ENCODE measurements at places on chromosomes 13 and 19.

DNA sequence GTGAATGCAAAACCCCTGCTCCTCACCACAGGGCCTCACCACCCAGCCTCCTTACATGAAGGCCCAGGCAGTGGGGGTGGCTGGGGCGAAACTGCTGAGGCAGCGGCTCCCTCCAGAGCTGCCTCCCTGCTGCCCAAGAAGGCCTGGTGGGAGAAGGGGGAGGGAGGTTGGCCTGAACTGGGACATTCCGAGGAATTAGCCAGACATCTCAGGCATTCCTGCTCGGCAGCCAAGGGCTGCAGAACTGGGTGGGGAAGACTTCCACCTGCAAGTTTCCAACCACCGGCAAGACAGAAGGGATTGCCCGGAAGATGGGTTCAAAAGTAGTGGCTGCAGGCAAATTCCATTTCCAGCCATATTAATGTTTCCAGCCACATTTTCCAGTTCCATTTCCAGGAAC is 2.3 kb upstream of the PSPN start:
- DNase-seq: peak; percentile 75

GRCh38 chr19:39246951-39247669 is 1.5 kb downstream of the IFNL4 start:
- peak; percentile 43 for DNase-seq

DNA sequence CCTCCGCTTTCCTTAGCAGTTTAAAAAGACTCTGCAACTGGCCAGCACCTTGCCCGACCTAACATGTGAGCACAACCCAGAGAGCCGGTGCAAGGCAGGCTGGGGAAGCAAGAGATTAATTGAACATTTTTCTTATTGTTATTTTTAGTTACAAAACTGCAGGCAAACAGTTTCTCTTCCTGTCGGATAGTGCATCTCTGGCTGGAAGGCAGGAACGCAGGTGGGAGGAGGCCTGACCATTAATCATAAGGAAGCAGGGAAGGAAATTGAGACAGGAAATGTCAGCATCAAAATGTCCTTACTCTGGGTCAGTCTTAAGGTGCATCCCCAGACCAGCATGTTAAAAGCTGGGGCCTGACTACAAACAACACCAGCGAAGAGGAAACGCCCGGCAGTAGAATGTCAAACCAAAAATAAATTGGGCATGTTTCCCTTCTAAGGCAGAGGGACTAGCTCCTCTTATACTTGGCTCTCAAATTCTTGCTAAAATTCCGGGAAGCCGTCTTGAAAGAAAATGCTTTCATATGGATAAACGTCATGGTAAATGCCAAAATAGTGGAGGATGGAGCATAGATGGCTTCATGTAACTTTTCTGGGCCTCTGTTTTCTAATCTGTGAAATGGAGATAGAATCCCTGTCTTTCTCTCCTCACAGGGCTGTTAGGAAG is 226.8 kb downstream of the RAP2A start:
- no peak for DNase-seq

DNA sequence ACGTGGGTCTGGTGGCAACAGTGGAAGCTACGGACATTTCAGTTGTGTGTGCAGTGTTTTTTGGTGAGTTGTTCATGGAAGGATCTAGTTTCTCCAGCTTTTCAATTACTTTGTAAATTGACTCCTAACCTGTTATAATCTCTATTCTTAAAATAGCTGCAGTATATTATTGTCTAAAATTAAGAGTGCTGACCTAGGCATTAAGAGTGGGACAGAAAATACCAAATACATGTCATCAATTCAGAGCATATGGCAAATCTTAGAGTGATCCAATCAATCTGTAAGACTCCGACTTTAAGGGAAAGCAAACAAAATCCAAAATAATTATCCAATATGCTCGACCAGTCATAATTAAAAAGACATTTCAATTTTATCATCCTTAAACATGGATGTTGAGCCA is 338.1 kb upstream of the PCDH9 start:
- DNase-seq: no peak

DNA sequence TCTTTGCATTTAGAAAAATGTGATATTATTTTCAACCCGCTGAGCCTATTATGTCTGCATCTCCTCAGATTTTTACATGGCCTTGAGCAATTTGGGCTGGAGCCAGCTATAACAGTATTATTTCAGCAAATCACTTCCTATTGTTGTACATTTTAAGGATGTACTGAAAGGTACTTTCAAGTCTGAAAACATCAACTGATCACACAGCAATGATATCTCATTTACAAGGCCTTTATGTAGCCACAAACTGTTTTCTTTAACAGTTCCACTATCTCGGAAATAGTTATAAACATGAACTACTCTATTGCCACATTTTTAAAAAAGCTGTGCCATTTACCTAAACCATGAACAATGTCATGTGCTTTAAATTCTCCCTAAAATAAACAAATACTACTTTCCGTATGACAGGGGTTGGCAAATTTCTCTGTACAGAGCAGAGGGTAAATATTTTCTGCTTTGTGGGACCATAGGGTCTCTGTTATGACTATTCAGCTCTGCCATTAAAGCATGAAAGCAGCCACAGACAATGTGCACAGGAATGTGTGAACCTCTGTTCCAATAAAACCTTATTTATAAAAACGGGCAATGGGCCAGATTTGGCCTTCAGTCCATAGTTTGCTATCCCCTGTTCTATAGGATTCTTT is 560.4 kb downstream of the GPC6 start:
- DNase-seq: no peak

DNA sequence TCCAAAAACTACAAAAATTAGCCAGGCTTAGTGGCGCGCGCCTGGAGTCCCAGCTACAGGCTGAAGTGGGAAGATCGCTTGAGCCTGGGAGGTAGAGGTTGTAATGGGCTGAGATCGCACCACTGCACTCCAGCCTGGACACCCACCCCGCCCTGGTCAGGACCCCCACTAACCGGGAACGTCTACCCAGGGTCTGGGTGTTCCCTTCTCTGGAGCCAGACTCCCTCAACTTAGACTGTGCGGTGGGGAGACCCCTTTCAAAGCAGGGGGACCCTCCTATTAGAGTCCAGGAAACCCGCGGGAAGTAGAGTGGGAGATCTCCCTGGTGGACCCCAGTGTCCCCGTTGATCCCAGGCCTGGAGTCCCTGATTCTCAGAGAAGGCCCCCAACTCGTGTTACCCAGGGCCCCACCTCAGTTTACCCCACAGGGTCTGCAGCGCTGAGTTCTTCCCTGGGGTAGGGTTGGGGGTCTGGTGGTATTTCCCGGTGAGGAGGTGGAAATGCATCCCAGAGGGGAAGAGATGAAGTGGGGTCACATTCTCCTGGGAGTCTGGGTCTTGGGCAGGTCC is 6.1 kb upstream of the ARRDC2 start:
- peak; percentile 36 for DNase-seq

- DNase-seq: no peak
Measured at GRCh38 chr13:92097337-92097903, 699.0 kb downstream of the GPC5 start.

DNA sequence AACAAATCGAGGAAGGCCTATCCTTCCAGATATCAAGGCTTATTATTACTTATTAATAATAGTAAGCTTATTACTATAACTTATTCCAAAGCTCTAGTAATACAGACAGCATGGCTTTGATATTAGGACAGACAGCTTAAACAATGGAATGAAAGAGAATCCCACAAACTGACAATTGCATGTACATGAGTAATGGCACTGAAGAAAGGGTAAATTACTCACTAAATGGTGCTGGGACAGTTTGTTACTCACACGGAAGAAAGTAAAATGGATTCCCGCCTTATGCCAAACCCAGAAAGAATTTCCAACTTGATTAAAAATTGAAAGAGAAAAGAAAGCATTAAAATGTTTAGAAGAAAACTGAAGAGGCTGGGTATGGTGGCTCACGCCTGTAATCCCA is 60.3 kb downstream of the MIPEP start:
- DNase-seq: no peak

DNA sequence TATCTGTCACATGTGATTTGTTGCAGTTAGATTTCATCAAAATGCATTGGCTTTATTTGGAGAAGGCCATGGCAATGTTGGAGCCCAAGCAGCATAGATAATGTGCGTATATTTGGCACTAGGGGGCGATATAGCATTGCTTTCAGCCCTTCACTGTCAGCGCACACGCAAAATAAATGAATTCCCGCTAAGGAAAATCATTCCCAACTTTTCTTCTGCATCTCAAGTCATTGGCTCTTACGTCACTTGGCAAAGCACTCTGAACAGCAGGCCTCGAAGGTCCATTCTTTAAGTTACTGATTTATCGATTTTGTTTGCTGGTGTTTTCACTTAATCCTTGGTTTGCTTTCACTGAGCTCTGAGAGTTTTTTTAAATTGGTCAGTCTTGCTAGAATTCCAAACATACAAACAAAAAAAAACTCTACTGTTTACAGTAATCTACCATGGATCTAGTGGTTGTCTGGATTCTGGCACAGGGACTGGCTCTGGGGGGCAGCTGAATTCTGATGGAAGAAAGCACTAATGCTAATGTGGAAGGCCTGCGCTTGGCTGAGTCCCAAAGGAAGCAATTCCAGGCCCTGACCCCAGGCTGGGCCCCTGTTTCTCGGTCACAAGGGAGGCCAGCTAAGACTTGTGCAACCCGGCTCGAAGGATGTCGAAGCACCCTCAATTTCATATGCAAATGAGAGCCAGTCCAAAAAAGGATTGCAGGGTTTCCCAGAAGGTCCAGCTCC is 97.7 kb upstream of the IPO5 start:
- peak; percentile 96 for DNase-seq

DNA sequence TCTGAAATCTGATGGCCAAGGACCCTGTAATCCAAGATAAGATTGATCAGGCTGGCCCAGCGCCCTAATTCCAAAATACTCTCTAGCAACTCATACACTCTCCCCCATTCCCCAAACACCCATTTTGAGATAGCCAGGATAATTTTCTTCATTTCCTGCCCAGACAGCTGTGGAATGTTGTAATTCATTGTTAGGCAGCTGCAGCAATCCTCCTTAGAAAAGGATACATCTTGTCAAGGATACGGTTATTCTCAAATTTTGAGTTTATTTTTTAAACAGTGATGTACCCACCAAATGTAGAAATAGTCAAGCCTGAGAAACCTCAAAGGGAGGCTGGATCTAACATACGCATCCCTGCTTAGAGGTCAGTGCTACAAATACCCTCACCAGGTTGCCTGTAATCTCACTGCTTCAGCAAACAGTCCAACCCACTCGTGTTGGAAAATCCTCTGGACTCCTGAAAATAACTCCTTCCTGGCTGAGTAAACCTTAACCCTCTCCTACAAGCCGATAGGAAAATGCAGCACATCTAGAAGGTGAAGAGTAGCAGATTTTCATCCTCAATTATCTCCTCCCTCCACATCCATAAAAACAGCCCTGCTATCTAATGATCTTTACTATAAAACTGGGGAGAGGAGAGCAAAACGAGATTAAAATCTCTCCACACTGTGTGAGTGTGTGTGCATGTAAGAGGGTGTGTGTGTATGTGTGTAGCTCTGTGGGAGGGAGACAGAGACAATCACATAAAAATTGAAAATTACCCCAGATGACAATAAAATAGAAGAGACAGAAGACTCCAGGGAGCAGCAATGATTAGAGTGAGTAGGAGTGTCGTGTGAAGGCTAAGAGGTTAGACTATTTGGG is 683.1 kb downstream of the DIAPH3 start:
- peak; percentile 87 for DNase-seq
